ENCODE measurements at places on chromosomes 7 and 10.

DNA sequence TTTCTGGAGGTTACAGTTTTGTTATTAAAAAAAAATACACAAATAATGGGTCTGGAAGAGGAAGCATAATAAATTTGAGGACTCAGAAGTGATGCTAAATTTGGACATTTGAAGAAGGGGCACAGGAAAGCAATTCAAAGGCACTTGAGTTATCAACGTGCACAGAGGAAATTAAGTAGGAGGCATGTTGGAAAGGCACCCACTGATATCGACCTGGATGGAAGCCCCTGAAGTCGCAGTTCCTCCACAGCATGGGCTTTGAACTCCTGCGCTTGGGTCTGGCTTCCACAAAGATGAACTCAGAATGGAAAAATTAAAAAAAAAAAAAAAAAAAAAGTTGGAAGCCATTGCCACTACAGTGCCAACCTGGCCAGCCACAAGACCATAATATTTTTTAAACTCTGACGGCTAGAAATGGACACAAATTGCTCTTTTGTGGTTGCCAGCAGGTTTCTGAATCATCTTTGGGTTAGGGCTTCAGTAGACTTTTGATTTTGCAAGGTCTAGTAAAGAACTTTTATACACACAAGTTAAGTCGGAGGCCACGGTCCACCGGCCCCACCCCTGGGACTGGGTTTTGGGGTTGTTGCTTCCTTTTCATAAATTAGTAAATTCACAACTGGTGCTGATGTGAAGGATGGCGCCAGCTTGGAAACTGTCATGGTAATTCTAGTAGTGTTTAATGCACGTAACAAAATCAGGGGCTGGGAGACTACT is 21.6 kb downstream of the JCAD start:
- no peak for DNase-seq

DNA sequence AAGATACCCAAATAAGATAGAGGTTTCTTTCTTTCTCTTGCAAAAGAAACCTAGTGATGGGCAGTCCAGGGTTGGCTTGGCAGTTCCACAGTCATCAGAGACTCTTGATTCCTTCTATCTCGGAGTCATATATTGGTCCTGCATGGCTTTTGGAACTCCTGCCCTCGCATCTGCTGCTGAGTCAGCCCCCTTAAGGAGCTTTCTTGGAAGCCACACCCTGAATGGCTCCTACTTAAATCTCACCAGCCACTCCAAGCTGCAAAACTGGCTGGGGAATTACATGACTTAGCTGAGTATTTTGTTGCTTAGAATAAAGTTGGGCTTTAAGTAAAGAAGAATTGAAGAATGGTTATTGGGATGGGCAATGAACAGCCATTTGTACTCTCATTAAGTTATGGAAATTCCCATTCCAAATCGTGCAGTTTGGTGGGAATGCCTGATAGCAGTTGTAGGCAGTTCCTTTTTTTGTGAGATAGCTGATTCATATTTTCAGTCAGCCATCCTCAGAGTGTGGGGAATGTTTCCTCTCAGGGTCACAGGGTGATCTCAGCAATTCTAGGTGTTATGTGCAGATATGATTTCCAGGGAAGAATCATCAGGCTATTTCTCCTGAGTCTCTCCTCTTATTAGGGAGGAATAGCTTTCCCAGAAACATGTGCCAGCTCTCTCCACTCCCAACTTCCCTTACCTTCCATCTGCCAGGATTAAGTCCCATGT is 209.9 kb downstream of the BBS9 start:
- peak; percentile 8 for DNase-seq

DNA sequence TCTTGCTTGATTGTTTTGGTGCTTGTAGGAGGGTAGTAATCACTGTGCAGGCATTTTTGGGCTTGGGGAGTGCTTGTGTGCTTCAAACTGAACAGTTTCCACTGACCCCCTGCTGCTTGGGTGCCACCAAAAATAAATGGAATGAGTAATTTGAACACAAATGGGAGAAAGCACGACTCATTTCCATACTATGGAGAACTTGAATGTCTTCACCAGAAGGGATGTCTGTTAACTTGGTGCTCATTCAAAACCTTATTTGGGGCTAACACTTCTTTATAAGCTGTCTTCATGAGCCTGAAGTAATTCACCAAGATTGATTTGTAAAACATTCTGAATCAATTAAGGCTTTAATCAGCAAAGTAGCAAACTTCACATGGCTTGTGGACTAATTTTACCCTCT is 560.3 kb downstream of the SDK1 start:
- DNase-seq, result no peak

- no peak for DNase-seq
Observed at GRCh38 chr7:44720301-44720700, 28.3 kb upstream of the ZMIZ2 start.

DNA sequence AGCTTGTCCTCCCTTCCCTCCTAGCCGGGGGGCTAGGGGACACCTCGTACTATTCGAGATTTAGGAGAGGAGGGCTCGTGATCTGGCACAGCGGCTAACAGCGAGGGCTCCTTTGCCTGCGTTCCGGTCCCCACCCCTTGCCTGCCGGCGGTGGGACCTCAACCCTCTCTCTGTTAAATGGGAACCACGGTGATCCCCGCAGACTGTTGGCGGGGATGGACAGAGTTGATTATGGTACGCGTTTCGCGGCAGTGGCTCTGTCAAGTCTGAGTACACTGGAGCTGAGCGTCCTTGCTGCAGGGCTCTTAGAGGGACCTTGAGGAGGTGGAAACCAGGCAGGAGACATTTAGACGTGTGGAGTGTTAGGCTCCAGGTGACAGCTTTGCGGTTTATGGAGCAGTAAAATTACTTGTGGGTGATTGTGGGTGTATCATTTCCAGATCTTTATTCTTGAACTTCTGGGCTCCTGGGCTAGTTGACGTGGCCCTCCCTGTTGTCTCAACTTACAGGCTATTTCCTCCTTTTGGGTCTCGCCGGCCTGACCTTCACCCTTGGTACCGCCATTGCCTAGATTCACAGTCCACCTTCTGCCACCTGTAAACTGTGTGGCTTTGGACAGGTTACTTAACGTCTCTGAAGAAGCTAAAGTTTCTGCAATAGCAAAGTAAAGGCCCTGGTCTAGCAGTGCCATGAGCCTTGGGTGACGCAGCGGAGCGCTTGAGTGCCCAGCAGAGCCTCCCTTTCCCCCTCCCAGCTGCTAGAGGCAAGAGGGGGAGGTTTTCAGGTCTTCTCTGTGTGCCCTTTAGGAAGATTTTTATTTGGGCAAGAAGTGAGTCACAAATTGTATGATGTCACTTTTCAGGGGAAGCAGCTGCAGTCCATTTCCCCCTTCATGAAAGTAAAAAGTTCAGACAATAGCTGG is 739 bp downstream of the CASP7 start:
- peak; percentile 64 for DNase-seq

DNA sequence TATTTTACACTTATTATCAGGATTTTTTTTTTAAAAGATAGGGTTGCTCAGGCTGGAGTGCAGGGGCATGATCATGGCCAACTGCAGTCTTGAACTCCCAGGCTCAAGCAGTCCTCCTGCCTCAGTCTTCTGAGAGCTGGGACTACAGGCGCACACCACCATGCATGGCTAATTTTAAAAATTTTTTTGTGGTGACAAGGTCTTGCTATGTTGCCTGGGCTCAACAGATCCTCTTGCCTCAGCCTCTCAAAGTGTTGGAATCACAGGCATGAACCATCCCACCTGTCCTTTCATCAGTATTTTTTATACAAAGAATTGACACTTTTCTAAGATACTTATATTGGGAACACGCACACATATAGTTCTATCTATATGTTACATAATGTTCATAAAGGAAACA is 99.3 kb downstream of the PIP4K2A start:
- DNase-seq, result no peak

DNA sequence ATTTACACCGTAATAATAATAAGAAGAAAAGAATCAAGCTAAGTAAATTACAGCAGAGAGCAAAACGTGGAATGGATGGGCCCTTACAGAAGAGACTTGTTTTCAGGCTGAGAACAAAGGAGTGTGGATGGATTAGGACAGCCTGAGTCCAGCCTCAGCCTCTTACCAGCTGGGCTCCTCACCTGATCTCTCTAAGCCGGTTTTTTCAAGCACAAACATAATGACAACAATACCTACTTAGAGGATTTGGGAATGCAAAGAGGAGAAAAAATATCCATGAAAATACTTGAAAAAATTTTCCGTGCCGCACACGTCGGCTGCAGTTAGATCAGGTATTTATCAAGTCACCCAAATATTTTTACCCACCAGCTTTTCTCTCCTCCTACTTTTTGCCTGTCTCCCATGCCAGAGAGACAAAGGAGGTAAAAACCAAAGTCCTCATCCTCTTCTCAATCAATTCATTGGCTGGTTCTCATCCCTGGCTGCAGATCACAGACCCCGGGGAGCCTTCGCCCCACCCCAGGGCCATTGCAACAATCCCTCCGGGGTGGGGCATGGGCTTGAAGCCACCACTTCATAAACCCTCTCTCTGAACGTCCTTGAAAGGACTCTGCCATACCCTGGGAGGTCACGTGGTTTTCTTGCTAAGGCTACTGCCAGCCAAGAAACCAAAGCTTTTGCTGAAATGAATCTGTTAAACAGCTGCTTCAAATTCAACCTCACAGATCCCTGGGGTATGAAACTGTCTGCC is 29.7 kb upstream of the GTF2I start:
- peak; percentile 75 for DNase-seq

DNA sequence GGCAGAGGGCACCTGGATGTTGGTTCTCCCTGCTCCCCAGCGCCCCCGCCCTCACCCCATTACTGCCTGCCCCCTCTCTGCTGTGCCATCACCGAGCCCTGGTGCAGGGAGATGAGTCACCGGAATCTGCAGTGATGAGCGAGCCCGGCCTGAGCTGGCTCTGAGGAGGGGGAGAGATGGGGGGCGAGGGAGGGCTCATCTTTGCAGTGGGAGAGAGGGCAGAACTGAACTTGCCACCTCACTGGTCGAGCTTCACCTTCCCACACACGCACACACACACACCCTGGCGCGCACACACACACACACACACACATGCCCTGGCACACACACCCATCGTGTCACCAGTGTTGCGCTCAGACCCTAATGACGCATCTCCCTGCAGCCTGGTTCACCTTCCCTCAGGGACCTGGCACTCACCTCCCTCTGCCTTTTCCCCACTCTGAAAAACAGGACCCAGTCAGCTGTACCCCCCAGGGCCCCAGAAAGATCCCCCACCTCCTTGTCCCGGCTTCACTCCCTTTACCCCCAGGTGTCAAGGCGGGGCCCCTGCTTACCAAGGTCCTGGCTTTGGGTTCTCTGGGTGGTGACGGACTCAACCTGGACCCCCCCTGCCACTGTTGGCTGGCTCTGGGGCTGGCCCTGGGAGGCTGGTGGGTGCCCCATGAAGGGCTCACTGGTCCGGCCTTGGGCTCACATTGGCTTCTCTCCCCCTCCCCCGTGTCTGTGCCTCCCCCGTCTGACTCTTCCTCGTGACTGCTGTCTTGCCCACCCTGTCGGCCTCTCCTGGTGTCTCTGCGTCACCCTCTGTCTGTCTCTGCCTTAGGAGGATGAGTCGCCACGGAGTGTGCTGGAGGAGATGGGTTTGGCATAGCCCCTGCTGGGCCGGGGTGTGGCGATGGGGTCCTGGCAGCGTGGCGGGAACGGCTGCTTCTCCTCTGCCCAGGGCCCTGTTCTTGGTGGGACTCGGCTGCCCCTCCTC is 5.4 kb downstream of the VGF start:
- peak; percentile 27 for DNase-seq

DNA sequence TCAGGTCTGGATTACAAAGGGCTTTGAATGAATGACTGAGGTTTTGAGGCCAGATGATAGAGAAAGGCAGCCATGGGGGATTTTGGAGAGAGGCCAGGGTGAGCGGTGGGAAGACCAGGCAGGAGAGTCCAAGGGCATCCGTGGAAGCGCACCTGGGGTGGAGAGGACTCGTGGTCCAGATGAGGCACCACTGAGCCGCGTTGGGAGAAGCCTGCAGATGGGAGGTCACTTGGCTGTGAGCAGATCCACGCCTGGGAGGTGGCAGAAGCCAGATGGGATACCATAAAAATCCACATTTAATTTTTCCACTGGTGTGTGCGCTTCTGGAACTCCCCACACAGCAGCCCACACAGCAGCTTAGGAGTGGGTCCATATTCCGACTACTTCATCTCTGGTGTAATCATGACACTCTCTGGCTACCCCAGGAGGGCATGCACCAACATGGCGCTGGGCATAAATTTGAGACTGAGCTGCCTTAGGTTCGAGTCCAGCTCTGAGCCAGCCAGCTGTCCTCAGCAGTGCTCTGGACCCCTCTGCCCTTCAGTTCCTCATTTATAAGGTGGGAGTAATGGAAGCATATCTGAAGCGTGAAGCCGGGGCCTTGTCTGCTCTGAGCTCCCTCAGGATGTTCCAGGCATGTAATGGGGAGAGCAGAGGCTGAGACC is 90.2 kb upstream of the FAM20C start:
- DNase-seq, result no peak

DNA sequence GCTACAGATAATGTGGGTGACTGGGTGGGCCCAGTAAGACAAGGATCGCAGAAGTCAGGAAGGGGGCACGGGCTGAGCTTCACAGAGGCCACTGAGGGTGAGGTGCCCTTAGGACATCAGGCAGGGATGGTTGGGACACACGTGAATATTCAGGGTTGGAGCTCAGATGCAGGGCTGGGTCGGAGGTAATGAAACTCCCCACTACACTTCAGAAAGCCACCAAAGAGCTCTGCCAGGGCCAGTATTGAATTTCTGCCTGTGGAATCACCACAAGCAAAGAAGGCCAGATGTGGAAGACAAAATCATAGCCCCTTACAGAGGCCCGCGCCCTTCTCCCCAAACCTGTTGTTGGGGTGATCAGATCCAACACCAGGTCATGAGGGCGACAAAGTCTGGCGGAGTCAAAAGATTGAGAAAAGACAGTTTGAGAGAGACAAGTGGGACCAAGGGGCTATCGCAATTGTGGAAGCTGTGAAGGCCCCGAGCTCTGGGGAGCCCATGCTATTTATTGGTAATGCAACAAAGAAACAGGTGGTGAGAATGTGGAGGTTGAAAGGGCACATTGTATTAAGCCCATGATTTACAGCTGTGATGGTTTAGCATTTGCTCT is 42.4 kb downstream of the STRA8 start:
- no peak for DNase-seq

GRCh38 chr10:127889605-127890195 is 3.0 kb downstream of the CLRN3 start:
- DNase-seq, result peak; percentile 55

GRCh38 chr10:113550365-113550764 is 2.5 kb upstream of the HABP2 start:
- peak; percentile 25 for DNase-seq

DNA sequence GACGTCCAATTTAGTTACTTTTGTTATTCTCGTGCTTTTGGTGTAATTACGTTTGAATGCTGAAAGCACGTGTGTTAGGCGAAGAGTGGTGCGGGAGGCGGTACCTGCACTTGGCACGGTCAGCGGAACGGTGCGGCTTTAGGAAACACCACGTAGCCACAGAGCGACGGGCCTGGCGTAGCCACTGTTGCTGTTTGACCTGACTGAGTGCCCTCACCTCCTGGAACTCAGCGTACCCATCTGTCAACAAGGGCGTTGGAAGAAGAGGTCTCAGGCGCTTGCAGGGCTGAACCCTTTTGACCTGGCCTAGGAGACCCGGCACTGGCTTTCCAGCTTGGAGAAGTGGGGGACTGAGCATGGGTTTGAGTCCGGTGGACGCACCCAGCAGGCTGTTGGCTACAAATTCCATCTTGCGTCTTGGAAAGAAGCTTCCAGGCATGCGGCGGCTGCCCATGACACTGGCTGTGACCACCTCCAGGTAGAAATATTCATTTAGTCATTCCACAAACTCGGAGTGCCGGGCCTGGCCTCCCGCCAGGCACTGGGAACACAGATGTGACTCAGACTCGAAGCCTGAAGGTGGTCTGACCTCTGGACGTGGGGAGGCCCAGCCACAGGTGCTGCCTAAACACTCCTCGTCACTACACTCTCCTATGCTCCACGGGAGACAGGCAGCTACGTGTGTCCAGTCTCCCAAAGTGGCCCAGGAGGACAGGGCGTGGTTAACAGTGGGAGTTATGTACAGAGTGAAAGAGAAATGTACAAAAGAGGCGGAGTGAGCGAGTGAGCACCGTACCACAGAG is 22.2 kb downstream of the FAM20C start:
- no peak for DNase-seq
